Naive thymus-derived CD8-positive, alpha-beta T cell (primary cell): ENCODE measurements at places on chromosomes 12 and 14. TPM values are rescaled to one million over a fixed set of nuclear protein-coding genes. Genes with fewer than 3 reads are reported as not detected.

GRCh38 chr12:111557271-111558106 is 41.6 kb downstream of the ATXN2 start:
- no peak for DNase-seq

DNA sequence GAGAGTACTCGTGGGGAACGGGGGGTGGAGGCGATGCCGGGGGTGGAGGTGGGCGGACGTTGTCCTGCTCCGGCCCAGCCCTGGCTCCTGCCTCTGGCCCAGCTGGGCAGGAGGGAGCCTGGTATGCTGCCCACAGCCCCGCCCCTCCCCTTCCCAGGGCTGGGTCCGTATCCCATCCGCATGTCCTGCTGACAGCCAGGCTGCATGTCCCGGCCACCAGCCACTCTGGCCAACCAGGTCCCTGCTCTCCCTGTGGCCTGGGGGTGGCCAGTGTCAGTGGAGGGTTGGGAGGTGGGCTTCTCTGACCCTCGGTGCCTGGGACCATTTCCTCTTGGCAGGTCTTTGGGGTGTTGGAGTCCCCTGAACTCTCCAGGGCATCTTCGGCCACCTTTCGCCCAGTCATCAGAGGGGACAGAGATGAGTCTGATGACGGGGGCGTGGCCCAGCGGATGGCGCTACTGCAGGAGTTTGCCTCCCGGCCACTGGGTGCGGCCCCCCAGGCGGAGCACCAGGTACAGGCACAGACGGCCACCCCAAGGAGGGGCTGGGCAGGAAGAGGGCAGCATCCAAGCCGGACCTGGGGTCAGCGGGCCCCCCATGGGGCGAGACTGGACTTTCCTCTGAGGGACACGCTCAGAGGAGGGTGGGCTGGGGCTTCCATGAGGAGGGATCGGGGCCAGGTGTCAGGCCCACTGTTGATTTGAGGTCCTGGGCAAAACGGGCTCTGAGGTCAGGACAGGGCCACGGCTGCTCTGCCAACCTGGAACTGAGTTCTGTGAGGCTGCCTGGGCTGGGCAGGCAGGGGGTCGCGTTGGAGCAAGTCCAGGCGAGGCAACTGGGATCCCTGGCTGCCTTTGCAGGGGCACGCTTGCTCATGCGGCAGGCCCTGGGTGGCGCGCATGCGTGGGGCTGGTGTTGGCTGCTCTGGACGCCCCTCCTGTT is 20.2 kb downstream of the CEP170B start:
- no peak for DNase-seq

DNA sequence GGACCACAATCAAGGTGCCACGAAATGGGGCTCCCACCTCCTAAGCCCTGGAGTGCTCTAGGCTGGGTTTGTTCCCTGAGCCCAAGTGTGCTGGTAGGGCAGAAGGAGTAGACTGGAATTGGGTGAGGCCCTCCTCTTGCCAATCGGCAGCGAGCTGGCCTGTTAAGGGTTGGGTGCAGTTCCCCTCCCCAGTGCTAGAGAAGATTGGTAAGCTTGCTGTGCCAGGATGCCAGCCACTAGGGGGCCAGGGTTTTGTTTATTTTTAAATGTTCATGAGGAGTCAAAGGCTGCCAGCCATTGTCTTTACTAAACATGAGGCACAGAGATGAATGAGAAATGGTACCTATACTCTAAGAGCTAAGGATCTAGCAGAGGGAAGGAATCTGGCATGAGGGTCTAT is 79.7 kb downstream of the SPTB start:
- no peak for DNase-seq

GRCh38 chr12:54725233-54725843 is 77.2 kb upstream of the DCD start:
- no peak for DNase-seq

DNA sequence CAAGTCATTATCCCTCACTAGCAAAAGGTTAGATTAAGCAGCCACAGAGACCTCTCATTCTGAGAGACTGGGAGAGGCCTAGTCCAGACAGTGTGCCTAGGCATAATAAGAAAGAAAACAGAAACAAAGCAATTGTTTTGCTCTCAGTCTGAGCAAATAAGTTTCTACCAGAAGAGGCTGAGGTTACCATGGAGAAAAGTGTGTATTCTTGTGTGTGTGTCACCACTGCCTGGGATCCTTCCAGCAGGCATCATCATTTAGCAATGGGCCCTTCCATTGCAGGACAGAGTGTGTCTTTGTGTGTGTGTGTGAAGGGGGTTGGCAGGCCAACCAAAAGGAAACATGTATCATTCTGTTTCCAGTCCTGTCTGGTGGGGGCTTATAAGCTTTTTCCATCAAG is 3.7 kb downstream of the EFS start:
- DNase-seq: no peak

Gene C3AR1
- 1.5 TPM for total RNA-seq

- no peak for DNase-seq
Observed at GRCh38 chr14:25896777-25897176, 701.1 kb downstream of the NOVA1 start.

Gene KLRC3
- 4.6 TPM for total RNA-seq

Gene CNOT2
- total RNA-seq: 143 TPM

DNA sequence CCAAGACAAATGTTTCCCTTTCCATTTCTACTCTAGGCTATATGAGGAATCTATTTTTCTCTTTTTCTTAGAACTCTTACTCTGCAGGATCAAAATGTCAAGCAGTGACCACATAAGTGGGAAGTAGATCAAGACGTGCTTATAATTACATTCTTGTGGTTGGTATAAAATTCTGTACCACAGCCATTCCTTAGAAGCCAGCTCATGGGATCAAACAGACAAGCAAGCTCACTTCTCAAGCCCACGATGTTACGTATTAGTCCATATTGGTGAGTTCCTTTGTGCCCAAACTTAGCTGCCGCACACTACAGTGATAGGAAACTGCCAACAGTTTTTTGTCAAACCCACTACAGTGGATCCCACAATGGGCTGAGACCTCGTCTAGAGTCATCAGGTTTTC is 53.4 kb downstream of the IFNG start:
- DNase-seq: no peak

DNA sequence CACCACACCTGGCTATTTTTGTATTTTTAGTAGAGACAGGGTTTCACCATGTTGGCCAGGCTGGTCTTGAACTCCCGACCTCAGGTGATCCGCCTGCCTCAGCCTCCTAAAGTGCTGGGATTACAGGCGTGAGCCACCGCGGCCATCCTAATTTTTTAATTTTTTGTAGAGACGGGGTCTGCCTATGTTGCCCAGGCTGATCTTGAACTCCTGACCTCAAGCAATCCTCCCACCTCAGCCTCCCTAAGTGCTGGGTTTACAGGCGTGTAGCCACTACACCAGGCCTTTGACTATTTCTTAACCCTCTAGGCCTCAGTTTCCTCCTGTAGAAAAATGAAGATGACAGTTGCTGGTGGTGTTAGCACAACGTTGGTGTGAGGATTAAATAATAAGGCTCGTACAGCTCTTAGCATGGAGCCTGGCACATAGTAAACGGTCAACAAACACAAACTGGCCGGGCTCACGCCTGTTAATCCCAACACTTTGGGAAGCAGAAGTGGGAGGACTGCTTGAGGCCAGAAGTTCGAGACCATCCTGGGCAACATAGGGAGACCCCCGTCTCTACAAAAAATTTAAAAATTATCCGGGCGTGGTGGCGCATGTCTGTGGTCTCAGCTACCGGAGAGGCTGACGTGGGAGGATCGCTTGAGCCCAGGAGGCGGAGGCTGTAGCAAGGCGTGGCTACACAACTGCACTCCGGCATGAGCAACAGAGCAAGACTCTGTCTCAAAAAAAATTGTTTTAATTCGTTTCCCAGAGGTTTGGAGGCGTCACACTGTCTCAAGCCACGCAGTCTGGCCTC is 979 bp downstream of the DDX54 start:
- no peak for DNase-seq

GRCh38 chr12:105641749-105642148 is 311.3 kb downstream of the C12orf75 start:
- DNase-seq: no peak

Gene PRIMA1
- total RNA-seq: not detected

Gene SNRNP35
- 46.6 TPM for total RNA-seq

Gene ZNF740
- 113 TPM for total RNA-seq

DNA sequence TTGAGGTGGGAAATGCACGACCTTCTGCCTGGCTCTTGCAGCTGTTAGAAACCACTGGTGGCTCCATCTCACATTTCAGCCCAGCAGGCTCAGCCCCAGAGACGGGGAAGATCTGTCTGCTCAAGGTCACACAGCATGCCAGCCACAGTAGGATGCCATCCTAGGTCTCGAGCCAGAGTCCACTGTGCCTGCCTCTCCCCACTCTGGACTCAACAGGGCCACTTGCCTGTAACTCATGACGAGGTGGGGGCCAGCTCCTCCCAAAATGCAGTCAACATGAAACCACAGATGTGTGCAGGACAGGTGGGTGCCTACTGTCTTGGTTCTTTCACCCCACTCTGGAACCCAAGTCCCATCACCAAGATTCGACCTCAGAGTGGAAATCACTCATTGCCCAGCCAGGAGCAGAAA is 23.2 kb downstream of the BCL11B start:
- DNase-seq: no peak

Gene DLK1
- not detected for total RNA-seq

Gene SYCP3
- 1.6 TPM for total RNA-seq

Gene GUCY2C
- not detected for total RNA-seq

DNA sequence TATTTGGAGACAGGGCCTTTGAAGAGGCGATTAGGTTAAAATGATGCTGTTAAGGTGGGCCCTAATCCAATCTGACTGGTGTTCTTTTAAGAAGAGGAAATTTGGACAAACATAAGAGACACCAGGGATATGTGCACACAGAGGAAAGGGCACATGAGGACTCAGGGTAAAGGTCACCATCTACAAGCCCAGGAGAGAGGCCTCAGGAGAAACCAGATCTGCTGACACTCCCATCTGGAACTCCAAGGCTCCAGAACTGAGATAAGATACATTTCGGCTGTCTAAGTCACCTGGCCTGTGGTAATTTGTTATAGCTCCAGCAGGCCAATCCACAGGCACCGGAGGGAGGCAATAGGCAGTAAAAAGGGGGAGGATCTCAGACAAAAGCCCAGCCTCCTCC is 48.6 kb downstream of the KICS2 start:
- no peak for DNase-seq

DNA sequence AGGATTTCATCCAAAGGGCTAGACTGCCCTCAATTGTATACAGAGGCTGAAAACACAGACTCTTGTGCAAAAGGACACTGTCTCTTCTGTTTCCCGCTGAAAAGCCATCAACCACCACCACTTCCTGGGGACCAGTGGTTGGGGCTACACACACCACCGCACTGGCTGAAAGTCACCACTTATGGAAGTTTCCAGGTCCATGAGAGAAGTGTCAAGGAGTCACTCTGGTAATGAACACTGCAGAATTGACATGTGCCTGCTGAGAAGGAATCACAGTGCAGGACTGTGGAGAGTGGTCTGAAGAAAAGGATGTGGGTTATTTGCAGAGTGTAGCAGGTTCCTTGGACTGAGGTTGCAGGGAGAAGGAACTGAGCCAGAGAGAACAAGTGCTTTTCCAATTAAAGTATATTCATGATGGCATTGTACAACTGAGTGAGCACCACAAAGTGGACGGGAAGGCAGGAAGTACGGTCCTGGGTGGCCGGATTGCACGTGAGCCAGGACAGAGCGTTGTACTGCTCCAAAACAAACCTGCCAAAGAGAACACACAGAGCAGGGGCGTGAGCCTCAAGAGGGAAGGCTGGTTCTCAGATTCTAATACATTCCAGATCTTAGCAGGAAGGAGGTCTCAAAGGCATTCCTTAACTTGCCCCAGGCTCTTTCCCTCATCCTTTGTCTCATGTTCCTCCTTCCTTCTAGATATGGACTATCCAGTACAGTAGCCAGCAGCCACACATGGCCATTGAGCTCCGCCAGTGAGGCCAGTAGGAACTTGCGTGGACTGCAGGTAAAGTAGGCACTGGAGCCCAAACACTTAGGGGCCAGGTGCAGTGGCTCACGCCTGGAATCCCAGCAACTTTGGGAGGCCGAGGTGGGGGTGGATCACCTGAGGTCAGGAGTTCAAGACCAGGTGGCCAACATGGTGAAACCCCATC is 316.4 kb downstream of the MED13L start:
- DNase-seq: no peak

- no peak for DNase-seq
Observed at GRCh38 chr14:73724696-73725095, 10.5 kb upstream of the PNMA1 start.

Gene TAS2R10
- total RNA-seq: 1.3 TPM

Gene KCNC2
- total RNA-seq: not detected

Gene OAS2
- 40.9 TPM for total RNA-seq

- DNase-seq: no peak
Observed at GRCh38 chr12:67837876-67838275, 151.4 kb upstream of the IFNG-AS1 start.

DNA sequence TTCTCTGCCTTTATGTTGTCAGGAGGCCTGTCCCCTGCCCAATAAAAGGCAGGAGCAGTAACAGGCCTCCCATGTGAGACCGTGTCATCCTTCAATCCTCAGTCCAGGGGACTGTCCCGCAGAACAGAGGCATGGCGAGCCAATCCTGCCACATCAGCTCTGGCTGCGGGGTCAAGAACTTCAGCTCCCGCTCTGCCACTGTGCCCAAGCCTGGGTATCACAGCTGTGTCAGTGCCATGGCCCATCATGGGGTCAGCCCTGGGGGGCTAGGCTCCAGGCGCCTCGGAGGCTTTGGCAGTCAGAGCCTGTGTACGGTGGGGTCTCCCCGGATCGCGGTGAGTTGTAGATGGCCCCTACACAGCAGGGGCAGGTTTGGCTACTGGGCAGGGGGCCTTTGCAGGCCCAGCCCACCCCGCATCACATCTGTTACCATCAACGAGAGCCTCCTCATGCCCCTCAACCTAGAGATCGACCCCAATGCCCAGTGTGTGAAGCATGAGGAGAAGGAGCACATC is 19.9 kb upstream of the KRT83 start:
- DNase-seq: no peak

Gene PAWR
- total RNA-seq: 8.1 TPM

DNA sequence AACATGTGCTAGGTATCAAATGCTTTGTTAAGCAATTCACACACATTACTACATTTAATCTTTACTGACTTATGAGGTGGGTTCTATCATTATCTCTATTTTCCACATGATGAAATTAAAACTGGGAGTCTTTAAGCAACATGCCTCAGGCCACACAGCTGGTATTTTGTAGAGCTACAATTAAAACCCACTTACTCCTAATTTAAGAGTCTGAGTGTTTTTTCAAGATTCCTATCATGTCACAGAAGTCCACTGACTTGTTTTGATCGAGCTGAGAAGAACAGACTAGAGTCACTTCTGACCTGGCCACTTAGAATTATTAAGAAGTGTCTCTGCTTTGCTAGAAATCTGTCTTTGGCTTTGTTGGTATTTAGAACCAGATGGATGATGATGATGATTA is 670.7 kb downstream of the NRXN3 start:
- no peak for DNase-seq

- DNase-seq: no peak
Observed at GRCh38 chr14:39109893-39110715, 4.0 kb upstream of the GEMIN2 start.

- no peak for DNase-seq
Observed at GRCh38 chr14:39974036-39974435, 541.8 kb upstream of the FBXO33 start.

DNA sequence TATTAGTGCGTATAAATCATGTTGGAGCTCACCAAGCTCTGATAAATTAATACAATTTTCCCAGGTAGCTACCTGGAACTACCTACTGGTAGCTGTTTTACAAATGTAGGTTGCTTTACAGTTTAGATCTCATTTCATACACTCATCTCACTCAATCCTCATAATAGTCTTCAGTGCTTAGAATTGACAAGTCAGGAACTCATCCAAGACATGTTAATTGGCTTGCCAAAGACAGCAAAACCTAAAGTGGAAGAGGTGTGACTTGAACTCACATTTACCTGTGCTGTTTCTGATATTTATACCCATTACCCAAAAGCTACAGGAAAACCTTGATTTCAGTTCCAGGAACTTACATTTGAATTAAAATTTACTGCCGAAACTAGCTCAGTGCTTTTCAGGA is 296.7 kb downstream of the DIO2 start:
- DNase-seq: no peak
